Fibroblast of the aortic adventitia (primary cell): ENCODE measurements at places on chromosomes 6 and 20. TPM values are rescaled to one million over a fixed set of nuclear protein-coding genes. Genes with fewer than 3 reads are reported as not detected.

The SLC35B2 gene
- 56.4 and 60.8 TPM in 2 replicates for total RNA-seq

The BMP6 gene
- 1.3 and 10.5 TPM in 2 replicates for total RNA-seq

The PBOV1 gene
- total RNA-seq, result not detected in 2 replicates

The FERMT1 gene
- total RNA-seq, result 2.9 and 8.8 TPM in 2 replicates

The RIPOR3 gene
- 1.6 and 6.5 TPM in 2 replicates for total RNA-seq

The SLC2A10 gene
- 37.4 and 43.4 TPM in 2 replicates for total RNA-seq

The LINC00237 gene
- total RNA-seq, result not detected in 2 replicates

The SYCP2L gene
- total RNA-seq, result under 0.01 TPM in 1 of 2 replicates, not detected in the other

The BTBD3 gene
- total RNA-seq, result 23.6 and 96.2 TPM in 2 replicates

The BMP5 gene
- total RNA-seq, result not detected in 2 replicates

The GATA5 gene
- total RNA-seq, result 0.08 TPM in 1 of 2 replicates, not detected in the other

The MAPK13 gene
- 2.3 and 15.6 TPM in 2 replicates for total RNA-seq

The SIGLEC1 gene
- 0.08 TPM in 1 of 2 replicates, not detected in the other for total RNA-seq

The GRM1 gene
- under 0.01 and 0.09 TPM in 2 replicates for total RNA-seq

The TULP4 gene
- total RNA-seq, result 131 and 354 TPM in 2 replicates

The CD40 gene
- total RNA-seq, result 0.45 and 1.5 TPM in 2 replicates

The TCF15 gene
- total RNA-seq, result not detected in 2 replicates

The KCNK15 gene
- total RNA-seq, result 4.2 and 8.5 TPM in 2 replicates

The SMLR1 gene
- total RNA-seq, result not detected in 2 replicates

The RAD21L1 gene
- total RNA-seq, result not detected in 2 replicates

The HTR1E gene
- not detected in 2 replicates for total RNA-seq

The GNMT gene
- 0.25 and 0.36 TPM in 2 replicates for total RNA-seq

The RGS17 gene
- 7.8 and 38.1 TPM in 2 replicates for total RNA-seq

The MROH8 gene
- 0.49 and 3.1 TPM in 2 replicates for total RNA-seq

The ARMH2 gene
- total RNA-seq, result not detected in 2 replicates

The KCNK5 gene
- total RNA-seq, result under 0.01 TPM in 1 of 2 replicates, not detected in the other

The OXT gene
- not detected in 2 replicates for total RNA-seq

The PGK2 gene
- not detected in 2 replicates for total RNA-seq

The CGA gene
- not detected in 2 replicates for total RNA-seq

The RAMACL gene
- 2.4 and 2.5 TPM in 2 replicates for total RNA-seq

The TREM2 gene
- total RNA-seq, result not detected in 2 replicates

The EDN3 gene
- total RNA-seq, result not detected in 2 replicates

The ZFP57 gene
- 0.49 TPM in 1 of 2 replicates, not detected in the other for total RNA-seq

The PAX1 gene
- not detected in 2 replicates for total RNA-seq

The ULBP3 gene
- total RNA-seq, result 0.41 and 16.4 TPM in 2 replicates

The KCNQ2 gene
- total RNA-seq, result not detected in 2 replicates

The SEC23B gene
- total RNA-seq, result 21.0 and 45.6 TPM in 2 replicates

The SLC17A1 gene
- not detected in 2 replicates for total RNA-seq

The KCNG1 gene
- total RNA-seq, result 3.0 and 13.3 TPM in 2 replicates

The FAM184A gene
- total RNA-seq, result 0.74 and 1.9 TPM in 2 replicates

The CALHM6 gene
- 0.18 and 1.6 TPM in 2 replicates for total RNA-seq

The CST1 gene
- 0.63 TPM in 1 of 2 replicates, not detected in the other for total RNA-seq
